ENCODE measurements at places on chromosomes 4 and X.
A peak's percentile ranks its signal among the peaks of the same experiment; 100 is the strongest.

GRCh38 chrX:15204130-15204751 lies 65.6 kb downstream of the ASB9 start:
- DNase-seq, result no peak

- peak; percentile 80 for DNase-seq
Observed at GRCh38 chr4:146442801-146443200, 78.9 kb downstream of the SLC10A7 start.

GRCh38 chrX:37640142-37640541 lies 45.4 kb upstream of the XK start:
- no peak for DNase-seq

- DNase-seq, result no peak
Observed at GRCh38 chr4:13570916-13571315, 26.6 kb upstream of the NKX3-2 start.

DNA sequence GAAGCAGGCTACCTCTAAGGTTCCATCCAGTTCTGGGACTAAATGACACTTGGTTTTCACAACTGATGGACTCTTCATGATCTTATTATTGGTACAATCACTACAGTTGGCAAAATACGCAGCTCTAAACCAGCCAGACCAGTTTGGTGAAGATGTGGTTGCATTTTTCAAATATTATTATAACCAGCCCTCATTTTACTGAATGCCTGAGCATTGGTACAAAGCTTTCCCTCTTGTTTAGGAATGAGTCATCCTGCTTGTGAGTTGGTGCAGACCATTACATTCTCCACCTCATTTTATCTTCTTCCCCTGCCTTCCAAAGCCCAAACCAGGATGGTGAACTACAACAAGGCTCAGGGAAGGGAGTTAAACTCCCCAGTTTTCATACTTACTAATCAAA lies 223.1 kb downstream of the KDR start:
- DNase-seq, result peak; percentile 3

DNA sequence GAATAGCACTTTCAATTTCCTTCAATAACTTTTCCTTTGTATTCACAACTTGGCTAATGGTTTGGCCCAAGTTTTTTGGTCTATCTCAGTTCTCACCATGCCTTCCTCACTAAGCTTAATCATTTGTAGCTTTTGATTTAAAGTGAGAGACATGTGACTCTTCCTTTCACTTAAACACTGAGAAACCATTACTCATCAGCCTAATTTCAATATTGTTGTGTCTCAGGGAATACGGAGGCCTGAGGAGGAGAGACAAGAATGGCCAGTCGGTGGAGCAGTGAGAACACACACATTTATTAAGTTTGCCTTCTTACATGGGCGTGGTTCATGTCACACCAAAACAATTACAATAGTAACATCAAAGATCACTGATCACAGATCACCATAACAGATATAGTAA lies 56.7 kb downstream of the TSPAN5 start:
- DNase-seq, result peak; percentile 79

DNA sequence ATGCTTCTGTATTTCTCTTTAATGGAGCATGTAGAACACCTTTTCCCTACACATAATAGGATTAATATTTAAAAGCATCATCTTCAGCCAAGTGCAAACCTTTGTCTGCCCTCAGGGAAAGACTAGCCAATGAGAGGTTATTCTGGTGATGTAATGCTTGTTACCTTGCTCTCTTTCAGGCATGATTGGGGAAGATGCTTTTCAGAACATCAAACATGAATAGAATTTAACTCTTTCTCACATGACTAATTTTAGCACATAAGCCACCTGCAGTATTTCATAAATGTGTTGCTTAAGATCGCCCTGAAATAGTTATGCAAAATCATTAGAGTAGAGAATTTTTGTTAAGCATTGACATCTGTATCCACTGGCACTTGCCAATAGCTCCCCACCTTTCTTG lies 10.7 kb upstream of the EPGN start:
- DNase-seq, result no peak

GRCh38 chrX:131068945-131069719 lies 11.0 kb downstream of the ARHGAP36 start:
- peak; percentile 3 for DNase-seq

- no peak for DNase-seq
Observed at GRCh38 chr4:58553031-58553430, 1442.8 kb upstream of the IGFBP7 start.

DNA sequence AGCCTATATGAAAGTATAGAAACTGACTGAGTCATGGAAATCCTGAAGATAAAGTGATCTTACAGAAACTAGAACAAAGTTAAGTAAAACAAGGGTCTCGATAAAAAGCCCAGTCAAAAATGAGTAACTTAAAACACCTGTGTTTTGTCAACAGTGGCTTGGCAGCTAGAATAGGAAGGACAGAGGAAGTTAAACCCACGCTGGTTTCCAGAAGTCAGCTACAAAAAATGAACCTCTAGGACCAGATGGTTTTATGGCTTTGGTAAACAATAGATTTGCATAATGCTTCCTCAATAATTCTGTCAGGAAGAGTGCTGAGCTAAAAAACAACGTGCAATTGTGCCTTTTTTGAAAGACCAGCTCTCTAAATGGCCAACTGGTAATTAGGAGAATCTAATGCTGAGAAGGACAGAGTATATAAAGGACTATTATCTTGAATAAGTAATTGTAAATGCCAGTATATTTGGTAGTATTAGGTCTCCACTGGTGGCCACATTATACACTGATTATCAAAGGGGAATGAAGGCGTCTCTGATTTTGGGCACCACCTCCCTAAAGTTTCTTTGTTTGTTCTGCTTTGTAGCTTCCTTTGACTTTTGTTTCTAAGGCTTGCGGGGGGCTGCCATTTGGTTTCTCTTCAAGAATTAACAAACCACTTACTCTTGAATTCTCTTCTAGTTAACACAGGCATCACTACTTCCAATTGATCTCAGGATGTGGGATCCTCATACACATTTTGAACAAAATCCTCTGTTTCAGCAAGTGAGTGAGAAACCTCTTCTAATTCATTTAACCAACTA lies 72.2 kb upstream of the PPP3CA start:
- DNase-seq, result peak; percentile 34

DNA sequence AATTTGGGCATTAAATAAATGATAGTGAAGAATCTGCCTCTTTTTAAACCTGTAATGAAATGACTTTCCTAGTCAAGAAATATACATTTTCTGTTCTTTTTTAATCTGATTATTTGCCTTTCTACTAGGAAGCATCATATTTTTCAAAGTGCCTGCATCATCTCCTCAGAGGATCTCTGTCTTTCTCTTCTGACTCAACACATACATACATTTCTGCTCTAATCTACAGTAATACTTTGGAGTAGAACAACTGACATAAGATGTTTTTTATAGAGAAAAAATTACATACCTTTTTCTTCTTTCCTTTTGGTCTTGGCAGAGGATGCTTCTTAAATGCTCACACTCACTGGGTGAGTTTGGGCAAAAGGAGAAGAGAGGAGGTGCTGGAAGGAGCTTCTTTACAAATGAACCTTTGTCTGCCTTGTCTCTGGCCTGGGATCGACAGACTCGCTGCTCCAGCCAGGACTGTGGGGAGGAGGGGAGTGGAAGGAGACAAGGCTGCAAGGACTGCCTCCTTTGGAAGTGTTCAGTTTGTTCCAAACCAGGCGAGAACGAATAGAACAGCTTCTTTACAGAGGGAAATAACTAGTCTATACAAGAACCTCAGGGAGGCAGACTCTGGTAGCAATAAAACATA lies at the start of gene SCRG1:
TSS of gene SCRG1 (minus strand) at position 338 of the 637 bp plus-strand sequence. CDS start 7,702 bp downstream, outside the sequence.
- DNase-seq, result no peak

GRCh38 chr4:188976644-188977115 lies 837.4 kb downstream of the TRIML1 start:
- peak; percentile 69 for DNase-seq

DNA sequence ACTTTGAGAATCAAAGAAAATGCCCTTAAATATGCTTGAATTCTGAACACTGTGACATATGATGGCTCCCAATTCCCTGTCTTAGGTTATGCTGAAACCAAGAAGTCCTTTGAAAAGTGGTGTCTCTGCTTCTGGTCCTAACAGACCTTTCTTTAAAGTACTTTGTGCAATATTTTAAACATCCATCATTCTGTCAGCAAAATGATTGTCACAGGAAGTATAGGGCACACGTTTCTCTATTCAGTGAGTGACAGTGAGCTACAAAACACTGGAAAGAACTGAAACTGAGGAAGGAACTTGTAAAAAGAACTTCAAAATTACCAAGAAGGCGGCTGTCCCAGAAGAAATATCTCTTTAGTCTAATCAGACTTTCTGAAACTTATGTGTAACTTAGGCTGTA lies 12.2 kb upstream of the NUP54 start:
- no peak for DNase-seq

DNA sequence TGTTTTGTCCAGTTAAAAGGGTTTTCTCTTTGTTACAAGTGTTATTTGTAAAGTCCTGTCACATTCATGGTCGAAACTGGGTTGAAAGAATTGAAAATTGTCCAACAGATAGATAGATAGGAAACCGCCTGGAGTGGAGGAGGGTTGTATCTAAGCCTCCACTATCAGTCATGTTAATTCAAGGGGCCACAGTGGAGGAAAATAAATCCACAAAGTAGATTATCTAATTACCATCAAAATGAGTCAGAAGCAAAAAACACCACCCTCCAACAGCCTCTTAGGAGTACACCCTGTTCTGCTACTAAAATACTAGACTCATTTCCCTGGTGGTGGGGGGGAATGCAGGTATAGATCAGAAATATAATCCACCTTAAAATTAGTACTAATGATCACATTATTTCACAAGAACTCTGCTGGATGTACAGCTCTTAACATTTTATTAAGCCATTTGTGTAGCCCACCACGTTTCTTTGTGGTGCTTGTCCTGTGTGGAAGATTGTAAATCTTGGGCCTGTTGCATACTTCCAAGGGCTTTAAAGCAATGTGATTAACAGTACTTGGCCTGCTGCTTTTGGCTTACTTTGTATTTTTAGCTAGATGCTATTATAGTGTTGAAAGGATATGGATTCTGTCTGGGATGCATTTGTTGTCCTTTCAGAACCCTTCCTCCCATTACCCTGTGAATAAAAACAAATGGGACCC lies 26.8 kb downstream of the RBBP7 start:
- DNase-seq, result no peak

GRCh38 chrX:30343206-30343605 lies 34.0 kb upstream of the NR0B1 start:
- no peak for DNase-seq

GRCh38 chr4:74615411-74615810 lies 170.5 kb downstream of the AREG start:
- DNase-seq, result no peak

DNA sequence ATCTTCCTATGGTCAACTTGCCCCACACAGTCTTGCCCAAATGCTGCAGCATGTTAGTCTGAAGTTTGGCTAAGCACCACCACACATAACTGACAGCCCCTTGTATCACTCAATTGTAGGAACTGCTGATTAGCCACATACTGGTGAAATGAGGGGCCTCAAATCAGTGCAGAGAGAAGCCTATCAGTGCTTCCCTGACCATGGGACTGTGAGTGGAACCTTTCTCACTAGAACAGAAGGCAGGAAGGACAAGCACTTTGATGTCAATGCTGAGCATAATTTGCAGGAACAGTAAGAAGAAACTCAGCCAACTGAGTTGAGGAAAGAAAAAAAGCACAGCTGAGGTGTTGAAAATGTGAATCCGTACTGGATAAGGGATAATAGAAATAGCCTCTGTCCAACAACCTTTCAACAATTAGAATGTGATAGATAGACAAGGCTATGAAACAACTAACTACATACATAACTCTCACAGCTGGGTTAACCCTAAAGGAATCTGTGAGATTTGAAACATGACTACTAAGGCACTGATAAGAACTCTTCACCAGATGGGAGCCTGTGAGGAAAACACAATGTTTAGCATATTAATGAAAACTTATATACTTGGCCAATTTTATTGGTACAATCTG lies 136.6 kb upstream of the SH3RF1 start:
- DNase-seq, result peak; percentile 56

DNA sequence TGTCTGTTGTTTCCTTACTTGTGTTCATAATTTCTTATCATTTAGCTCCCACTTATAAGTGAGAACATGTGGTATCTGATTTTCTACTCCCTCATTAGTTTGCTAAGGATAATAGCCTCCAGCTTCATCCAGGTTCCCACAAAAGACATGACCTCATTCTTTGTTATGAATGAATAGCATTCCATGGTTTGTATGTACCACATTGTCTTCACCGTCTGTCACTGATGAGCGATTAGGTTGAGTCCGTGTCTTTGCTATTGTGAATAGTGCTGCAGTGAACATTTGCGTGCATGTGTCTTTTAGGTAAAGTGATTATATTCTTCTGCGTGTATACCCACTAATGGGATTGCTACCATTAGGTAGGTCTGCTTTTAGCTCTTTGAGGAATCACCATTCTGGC lies 624.3 kb upstream of the EPHA5 start:
- DNase-seq, result no peak

DNA sequence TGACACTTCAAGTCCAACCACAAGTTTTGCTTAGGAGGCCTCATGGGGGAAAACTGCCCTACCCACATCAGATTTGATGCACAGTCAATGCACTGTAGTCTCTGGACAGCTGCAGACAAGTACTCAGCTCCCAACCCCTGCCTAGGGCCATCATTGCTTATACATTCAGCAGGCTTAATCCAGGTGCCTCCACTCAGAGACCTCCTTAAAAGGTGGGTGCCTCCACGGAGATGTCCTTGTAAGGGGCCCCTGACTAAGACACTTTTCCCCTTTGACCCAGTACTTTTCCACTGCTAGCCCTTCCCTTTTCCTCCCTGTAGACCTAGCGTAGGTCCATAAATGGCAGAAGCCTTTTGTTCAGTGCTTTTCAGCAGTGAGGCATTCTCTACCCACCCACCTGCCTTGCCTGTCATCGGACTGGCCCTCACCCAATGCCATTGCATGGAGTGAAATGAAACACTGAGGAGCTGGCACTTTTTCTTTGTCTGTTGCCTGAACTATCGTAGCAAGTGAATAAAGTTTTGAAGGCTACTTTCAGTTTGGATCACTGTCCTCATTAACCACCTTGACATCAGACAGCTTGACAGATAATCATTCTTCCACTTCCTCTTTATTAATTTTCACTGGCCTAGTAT lies 23.8 kb upstream of the PLK4 start:
- peak; percentile 95 for DNase-seq

- no peak for DNase-seq
Observed at GRCh38 chr4:99305638-99306400, 15.0 kb upstream of the ADH1A start.

DNA sequence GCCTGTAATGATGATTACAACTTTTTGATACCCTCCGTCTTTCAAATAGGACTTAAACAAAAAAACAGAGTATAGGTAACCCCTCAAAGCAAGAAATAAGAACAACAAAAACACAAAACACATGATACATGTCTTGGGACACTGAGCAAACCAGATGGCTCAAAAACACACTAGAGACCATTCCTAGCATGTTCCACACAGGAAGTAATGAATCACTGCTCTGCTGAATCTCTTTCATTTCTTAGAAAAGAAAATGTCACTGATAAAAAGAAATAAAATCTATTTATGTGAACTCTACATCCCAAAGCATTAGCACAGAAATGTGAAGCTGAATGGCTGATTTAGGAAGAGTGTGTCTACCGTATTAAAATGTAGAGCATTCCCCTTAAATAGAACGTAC lies 134.5 kb upstream of the IL15 start:
- peak; percentile 83 for DNase-seq

- DNase-seq, result peak; percentile 51
Observed at GRCh38 chrX:36431819-36432218, 512.3 kb downstream of the CFAP47 start.
